ENCODE measurements at places on chromosomes 4 and X. TPM values are rescaled to one million over a fixed set of nuclear protein-coding genes. Genes with fewer than 3 reads are reported as not detected.
A peak's percentile ranks its signal among the peaks of the same experiment; 100 is the strongest.

DNA sequence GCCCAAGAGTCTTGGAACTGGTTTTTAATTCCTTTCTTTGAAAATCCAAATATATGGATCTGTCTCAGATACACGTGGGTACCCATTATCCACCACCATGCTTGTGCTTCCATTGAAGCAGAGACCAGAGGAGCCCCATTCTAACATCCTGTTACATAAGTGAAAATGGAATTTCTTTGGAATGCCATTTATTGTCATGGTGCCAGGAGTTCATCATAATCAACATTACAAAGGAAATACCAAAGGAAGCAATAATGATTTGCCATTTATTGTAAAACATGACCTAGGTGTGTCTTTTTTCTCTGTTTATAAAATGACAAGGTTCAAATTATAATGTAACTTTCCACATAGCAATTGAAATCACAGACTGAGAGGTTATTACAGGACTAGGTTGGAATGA is 61.7 kb downstream of the PALLD start:
- H3K27me3 ChIP-seq = no peaks in the 10 kb centered on the region
- H3K36me3 ChIP-seq = no peaks in the 10 kb centered on the region
- H3K27ac ChIP-seq = no peak overlapping the region

DNA sequence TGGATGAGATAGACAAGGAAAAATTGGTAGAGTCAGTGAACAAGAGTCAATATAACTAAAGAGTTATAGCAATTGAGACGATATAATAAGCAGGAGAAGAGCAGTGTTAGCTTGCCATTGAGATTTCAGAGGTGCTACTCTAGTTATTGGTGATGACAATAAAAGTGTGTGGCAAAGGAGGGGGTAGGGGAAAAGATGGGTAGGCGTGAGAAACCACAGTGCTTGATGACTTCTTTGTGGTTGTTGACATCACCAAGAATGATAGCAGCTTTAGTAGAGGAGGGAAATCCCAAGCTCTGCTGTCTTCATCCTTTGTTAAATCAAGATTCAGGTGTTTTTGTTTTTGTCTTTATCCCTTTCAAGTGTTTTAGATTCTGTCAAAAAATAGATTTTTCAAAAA is 179.9 kb upstream of the PPP3CA start:
- no peaks in the 10 kb centered on the region for H3K36me3 ChIP-seq
- H3K4me1 ChIP-seq = no peaks in the 10 kb centered on the region
- H3K27me3 ChIP-seq = no peaks in the 10 kb centered on the region
- no peak overlapping the region for H3K4me3 ChIP-seq
- no peak overlapping the region for H3K27ac ChIP-seq
- DNase-seq = peak; percentile 11

GRCh38 chr4:88320780-88321373 is 36.5 kb upstream of the PPM1K start:
- H3K4me1 ChIP-seq = peaks cover 10% of the 10 kb centered on the region
- no peaks in the 10 kb centered on the region for H3K36me3 ChIP-seq
- peak overlapping the region; percentile 7 for H3K4me3 ChIP-seq
- H3K27me3 ChIP-seq = no peaks in the 10 kb centered on the region
- peak; percentile 19 for DNase-seq

DNA sequence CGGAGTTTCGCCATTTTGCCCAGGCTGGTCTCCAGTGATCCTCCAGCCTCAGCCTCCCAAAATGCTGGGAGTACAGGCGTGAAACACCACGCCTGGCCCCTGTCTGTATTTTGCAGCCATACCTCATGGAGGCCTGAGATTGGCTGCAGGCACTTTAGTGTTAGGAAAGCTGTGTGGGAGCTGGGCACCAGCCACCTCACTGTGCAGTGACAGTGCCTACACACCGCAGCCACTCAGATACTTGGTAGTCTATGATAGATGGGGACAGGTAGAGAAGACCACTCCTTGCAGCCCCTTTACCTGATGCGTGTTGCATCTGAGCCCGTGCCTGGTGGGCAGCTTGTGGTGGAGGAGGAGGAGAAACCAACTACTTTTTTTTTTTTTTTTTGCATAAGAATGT is 16.3 kb downstream of the SMS start:
- no peaks in the 10 kb centered on the region for H3K36me3 ChIP-seq
- H3K27me3 ChIP-seq = no peaks in the 10 kb centered on the region
- peaks cover 14% of the 10 kb centered on the region for H3K4me1 ChIP-seq
- no peak overlapping the region for H3K4me3 ChIP-seq
- no peak for DNase-seq
- H3K27ac ChIP-seq = no peak overlapping the region

DNA sequence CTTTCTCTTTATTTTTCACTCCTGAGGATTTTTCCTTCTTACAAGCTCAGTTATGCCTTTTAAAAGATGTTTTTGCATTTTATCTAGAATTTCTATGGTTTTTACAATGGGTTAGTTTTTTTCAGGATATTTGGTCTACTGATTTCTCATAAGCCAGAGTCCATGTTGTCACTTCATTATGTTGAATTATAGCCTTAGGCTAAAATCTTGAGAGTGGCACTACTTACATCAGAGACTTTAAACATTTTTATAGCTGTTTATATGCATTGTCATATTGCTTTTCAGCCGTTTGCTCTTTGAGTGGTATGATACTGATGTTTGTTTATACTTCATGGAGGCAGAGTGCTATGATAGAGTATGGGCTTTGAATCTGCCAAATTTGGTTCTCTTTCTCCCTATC is 36.4 kb downstream of the CXorf58 start:
- H3K4me1 ChIP-seq = no peaks in the 10 kb centered on the region
- no peaks in the 10 kb centered on the region for H3K36me3 ChIP-seq
- no peak overlapping the region for H3K4me3 ChIP-seq
- H3K27me3 ChIP-seq = no peaks in the 10 kb centered on the region
- no peak for DNase-seq

DNA sequence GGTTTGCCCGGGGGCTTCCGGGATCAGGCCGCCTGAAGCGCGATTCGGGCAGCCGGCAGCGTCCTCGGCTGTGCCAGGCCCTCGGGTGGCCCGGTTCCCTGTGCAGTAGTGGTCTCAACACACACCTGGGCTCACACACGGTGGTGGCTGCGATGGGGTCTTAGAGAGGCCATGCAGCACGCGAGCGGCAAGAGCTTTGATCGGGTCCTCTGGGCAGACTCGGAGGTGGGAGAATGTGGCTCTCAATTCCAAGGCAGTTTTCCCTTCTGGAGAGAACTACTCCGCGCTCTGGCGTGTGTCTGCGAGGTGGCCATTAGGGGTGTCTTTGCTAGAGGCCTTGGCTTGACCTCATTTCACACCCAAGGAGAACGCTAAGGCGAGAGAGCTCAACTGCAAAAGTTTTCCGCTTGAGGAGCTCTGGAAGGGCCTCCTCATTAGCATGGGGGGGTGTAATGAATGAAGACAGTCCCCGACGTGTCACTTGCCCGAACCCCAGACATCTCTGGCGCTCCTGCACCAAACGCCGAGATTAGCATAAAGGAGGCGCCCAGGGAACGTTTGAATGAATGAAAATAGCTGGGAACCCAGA is 771 bp upstream of the RBPJ start:
- peak overlapping the region; percentile 91 for H3K4me3 ChIP-seq
- H3K27me3 ChIP-seq = no peaks in the 10 kb centered on the region
- peak; percentile 59 for DNase-seq

DNA sequence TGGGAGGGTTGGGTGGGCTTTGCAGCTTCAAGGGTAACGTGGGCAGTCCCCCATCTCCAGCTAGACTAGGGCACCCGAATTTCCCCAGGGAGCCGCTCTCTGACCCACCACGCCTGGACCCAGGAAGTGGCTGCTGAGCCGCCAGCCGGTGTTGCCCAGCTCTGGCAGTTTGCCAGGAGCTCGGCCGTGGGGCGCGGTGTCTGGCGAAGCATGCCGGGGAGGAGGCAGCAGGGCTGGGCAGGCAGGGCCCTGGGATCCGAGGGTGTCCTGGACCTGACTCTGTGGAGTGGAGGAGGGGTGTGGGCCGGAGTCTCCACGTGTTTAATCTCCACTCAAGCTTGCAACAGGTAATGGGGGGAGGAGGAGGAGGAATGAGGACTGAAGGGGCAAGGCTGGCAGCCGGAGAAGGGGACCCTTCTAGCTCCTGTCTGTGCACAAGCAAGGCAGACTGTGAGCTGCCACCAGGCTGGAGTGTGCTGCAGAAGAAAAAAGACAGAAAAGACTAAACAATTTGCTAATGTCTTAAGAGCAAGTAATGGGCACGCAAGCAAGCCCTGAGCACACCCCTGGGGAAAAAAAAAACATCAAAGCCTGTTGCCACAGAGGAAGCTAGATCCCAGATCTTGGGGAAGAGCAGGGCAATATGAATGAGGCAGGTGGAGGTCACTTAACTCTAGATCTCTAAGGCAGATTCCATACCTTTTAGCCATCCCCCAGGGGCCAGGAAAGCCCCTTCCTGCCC is 2.4 kb downstream of the LONRF3 start:
- H3K4me3 ChIP-seq = no peak overlapping the region
- no peaks in the 10 kb centered on the region for H3K36me3 ChIP-seq
- no peak for DNase-seq
- H3K4me1 ChIP-seq = peaks cover 8% of the 10 kb centered on the region

DNA sequence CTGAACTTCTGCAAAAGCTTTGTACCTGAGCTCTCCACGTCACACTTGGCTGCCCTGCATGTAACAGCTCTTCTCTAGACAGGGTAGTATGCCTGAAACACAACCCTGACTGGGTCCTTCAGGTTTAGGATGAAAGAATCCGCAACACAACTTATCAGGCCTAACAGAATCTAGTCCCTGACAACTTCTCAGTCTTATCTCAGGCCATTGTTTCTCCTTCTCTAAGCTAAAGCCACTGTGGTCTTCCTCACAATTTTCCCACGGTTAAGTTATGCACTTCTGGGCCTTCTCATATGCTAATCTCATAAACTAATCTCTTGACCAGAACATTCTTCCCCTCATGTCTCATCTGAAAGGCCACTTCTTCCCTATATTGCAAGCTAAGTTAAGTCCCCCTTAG is 10.8 kb upstream of the TMPRSS11B start:
- no peaks in the 10 kb centered on the region for H3K4me1 ChIP-seq
- H3K4me3 ChIP-seq = no peak overlapping the region
- no peak overlapping the region for H3K27ac ChIP-seq
- H3K27me3 ChIP-seq = no peaks in the 10 kb centered on the region
- DNase-seq = no peak

KIAA1210 gene
- 0.16 TPM for polyA plus RNA-seq

XKRX gene
- polyA plus RNA-seq = 5.5 TPM

CT45A1 gene
- not detected for polyA plus RNA-seq

GAGE12H gene
- polyA plus RNA-seq = not detected

USP17L20 gene
- polyA plus RNA-seq = not detected

CENPVL3 gene
- polyA plus RNA-seq = 0.02 TPM

USP26 gene
- 0.02 TPM for polyA plus RNA-seq

SMR3B gene
- polyA plus RNA-seq = 1.1 TPM

FATE1 gene
- 5.0 TPM for polyA plus RNA-seq

Data from thymus (tissue), 14 donors.